ENCODE measurements at places on chromosomes 1 and 21. TPM values are rescaled to one million over a fixed set of nuclear protein-coding genes. Genes with fewer than 3 reads are reported as not detected.

- DNase-seq: no peak
Observed at GRCh38 chr1:64282351-64282750, 78.9 kb downstream of the UBE2U start.

DNA sequence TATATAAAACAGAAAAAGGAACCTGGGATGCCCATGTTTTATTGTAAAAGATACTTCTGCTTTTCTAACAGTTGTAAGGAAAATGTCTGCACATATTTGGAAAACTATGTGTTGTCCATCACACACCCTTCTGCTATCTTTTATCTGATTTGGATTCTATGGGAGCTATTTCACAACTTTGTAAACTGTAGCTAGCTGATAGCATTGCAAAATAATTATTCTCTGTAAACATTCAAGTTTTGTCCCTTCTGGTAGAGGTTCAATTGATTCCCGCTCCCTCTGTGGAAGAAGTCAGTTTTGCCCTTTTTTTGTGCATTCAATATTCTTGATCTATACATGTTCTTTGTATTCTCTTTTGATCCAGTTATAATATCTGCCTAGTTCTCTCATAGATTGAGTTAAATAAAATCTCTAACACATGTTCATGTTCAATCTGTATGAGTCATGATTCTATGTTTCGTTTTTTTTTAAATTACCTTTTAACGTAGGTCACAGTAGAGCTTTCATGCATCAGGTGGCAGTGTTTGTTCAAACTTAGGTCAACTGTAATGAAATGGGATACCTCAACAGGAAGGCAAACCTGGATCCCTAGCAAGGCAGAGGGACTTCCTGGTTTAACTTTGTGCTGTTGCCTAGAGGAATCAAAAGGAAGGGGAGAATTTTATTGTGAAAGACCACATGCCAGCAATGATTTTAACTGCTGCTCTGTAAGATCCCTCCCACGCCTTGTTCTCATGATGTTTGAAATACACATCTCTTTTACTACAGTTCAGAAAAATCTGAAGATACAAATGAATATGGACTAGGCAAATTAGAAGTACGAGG is 26.0 kb upstream of the BCL9 start:
- DNase-seq: no peak

GRCh38 chr1:230855886-230856285 is 12.4 kb downstream of the C1orf198 start:
- DNase-seq: no peak

- no peak for DNase-seq
Observed at GRCh38 chr1:220787069-220787619, 431 bp downstream of the MTARC1 start.

GRCh38 chr21:44090325-44090724 is 16.9 kb upstream of the PWP2 start:
- peak; percentile 65 for DNase-seq

GRCh38 chr1:64117492-64117891 is 85.9 kb upstream of the UBE2U start:
- no peak for DNase-seq

DNA sequence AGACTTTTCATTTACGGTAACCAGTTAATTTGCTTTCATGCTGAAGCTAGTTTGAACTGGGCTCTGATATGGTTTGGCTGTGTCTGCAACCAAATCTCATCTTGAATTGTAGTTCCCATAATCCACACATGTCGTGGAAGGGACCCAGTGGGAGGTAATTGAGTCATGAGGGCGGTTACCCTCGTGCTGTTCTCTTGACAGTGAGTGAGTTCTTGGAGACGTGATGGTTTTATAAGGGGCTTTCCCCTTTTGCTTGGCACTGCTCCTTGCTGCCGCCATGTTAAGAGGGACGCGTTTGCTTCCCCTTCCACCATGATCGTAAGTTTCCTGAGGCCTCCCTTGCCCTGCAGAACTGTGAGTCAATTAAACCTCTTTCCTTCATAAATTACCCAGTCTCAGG is 10.3 kb upstream of the FHAD1 start:
- no peak for DNase-seq

DNA sequence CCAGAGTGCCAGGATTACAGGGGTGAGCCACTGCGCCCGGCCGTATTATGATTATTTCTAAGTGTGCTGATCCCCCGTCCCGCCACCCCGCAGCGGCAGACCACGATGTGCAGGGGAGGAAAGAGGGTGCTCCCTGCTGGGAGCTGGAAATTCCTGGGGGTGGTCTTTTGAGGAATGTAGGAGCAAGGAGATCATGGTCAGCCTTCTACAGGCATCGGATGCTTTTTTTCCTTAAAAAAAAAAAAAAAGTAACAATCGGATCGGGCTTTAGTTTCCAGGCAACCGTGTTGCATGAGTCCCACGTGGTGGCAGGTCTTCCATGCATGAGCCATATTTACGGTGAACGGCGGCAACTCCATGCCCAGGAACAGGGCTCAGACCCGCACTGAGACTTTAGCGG is 74.2 kb upstream of the COX20 start:
- DNase-seq: no peak

DNA sequence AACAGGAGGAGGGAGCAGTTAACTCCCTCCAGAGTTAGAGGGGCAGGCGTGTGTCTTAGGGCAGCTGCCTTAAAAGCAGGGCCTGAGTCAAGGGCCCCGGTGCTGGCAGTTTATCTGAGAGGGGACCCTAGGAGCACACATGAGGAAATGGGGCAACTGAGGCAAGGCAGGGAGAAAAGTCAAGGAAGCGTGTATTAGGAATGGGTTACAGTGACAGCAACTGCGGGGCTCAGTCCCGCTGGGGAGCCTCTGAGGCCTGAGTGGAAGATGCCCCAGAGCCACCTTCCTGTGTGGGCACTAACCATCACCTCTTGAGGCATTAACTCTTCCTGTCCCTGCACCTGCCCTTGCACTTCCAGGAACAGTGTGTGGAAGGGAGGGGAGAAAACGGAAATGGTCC is 276.3 kb downstream of the MATN1 start:
- DNase-seq: no peak

- DNase-seq: peak; percentile 73
Observed at GRCh38 chr1:1199961-1200875, 6.2 kb downstream of the TNFRSF18 start.

GRCh38 chr1:55050283-55050682 is 10.9 kb downstream of the PCSK9 start:
- peak; percentile 79 for DNase-seq

GRCh38 chr1:38944547-38944946 is 2.9 kb upstream of the RHBDL2 start:
- no peak for DNase-seq

DNA sequence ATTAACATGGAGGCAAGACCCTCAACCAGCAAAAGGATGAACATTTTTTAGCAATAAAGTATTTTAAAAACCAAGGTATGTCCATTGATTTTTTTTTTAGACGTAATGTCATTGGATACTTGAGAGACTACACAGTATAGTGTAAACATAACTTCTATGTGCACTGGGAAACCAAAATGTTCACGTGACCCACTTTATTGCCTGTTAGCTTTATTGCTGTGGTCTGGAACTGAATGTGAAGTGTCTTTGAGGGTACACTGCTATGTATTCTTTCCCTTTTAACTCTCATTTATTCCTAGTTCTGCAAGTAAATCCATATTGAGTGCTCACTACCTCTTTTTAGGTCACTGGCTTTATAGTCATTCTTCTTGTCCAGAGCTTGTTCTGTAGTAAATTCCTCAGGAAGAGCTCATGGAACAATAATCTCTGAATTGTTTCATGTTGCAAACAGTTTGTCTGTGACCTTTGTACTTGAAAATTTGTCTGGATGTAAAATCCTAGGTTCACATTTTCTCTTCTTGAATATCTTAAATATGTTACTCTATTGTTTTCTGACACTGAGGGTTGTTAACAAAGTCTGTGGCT is 20.6 kb downstream of the ABCD3 start:
- no peak for DNase-seq

GRCh38 chr1:204498981-204499380 is 4.4 kb upstream of the PIK3C2B start:
- no peak for DNase-seq

GRCh38 chr1:98044071-98044697 is 123.3 kb upstream of the DPYD start:
- no peak for DNase-seq

DNA sequence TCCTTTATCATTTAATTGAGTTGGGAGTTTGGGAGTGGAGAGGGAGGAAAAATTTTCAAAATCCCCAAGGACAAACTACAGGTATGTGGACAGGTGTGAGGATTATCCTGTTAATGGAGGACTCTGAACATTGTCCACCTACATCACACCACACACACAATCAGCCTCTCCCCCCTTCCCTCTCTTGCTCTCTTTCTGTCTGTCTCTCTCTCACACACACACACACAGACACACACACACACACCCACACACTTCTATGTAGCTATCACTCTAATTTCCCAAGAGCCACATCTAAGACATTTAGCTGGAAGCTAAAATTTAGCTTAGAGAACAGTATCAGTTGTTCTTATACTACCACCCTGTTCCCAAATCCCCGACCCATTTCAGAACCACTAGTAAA is 1.5 kb downstream of the S100A8 start:
- no peak for DNase-seq

GRCh38 chr1:31815307-31815645 is 546 bp downstream of the SPOCD1 start:
- DNase-seq: no peak

DNA sequence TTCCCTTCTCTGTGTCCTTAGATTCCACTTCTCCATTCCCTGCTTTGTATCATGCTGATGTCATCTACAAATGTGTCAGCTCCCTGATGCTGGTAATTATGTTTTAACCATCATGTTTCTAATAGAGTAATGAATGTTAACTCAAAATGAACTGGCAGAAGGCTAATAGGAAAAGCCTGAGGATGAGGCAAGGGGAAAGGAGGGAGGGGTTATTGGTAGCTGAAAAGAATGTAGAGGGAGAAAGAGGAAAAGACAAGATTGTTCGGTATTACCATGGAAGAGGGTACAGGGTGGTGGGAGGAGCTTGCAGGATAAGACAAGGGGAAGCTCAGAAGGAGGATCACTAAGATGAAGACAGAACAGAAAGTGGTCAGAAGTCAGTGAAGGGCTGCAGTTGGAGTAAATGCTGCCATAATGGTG is 150.9 kb downstream of the ZC3H11B start:
- no peak for DNase-seq

- DNase-seq: no peak
Observed at GRCh38 chr1:121544500-121544899, 359.7 kb downstream of the SRGAP2C start.

DNA sequence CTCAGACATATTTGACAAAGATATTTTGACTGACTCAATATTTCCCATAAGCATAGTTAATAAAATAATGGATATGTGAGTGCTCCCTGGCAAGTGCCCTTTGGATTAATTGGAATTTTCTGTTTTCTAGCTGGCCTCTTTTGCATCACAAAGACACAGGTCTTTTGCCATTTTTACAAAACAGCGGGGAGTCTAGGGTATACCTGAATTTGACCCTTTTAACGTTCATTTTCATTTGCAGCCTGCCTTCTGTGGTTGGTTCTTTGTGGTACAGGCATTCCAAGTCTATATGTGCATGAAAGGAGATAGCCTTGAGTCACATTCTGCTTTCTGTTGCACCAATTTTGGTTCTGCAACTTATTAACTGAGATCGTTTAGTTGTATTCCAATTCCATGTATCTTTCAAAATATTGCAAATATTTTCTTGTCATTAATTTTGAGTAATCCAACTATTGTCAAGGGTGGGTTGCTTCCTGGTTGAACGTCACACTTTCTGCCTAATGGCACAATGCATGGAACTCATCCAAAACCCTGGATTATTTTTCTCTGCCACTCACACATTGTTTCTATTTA is 171.7 kb downstream of the CRB1 start:
- DNase-seq: no peak

- DNase-seq: no peak
Observed at GRCh38 chr1:65265651-65266351, 43.5 kb upstream of the DNAJC6 start.

DNA sequence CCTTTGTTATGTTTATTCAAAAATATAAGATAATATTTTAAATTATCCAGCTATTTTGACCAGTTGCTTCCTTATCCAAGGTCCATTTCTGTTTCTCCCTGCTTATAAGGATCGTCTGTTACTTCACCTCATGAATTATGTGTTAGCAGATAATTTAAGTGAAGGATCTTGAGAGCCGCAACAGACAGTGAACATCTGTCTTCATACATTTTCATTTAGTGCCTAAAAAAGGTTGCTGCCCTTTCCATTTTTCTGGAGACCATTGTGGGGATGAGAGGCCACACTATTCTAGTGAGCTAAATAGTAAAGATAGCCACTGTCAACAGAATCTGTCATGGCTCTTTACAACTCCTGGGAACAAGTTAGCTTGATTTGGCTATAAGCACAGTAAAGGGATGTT is 154.0 kb downstream of the CLEC20A start:
- DNase-seq: no peak

DNA sequence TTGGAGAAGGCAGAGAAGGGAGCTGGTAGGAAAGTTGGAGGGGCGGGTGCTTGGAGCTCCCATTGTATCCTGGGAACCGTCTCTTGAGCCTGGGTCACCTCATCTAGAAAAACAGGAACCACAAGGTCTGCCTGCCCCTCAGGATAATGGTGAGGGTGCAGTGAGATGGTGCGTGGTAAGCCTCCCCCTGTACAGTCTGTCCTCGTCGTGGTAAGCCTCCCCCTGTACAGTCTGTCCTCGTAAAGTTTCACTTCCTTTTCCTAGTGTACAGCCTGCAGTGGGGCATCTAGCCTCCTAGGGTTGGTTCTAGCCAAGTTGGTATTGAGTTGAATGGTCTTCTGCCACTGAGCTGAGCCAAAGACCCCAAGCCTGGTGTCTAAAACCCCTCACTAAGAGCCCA is 66.5 kb upstream of the IGSF21 start:
- DNase-seq: no peak

DNA sequence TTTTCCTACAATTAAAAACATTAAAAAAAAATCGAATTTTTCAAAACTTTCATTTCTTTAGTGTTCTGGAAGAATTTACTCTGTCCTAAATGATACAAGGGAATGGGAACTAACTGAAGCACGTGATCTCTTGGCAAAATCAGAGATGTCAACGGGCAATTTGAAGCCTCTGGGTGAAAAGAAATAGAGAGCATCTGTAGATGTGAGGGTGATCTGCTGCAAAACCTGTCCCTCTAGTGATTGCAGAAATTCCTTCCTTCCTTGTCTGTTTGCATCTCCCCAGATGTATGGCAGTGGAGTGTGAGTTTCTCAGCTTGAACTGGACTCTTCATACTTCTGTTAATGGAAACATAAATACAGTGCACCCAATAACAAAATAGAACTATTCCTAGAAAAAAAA is 100.5 kb upstream of the S1PR1 start:
- DNase-seq: no peak

GRCh38 chr1:192445241-192445640 is 128.4 kb downstream of the RGS21 start:
- DNase-seq: no peak

LIN28A gene
- not detected for total RNA-seq

ADGRL4 gene
- 4.9 TPM for total RNA-seq

SPATA46 gene
- total RNA-seq: not detected

NHLH1 gene
- total RNA-seq: 0.18 TPM

WNT9A gene
- total RNA-seq: 2.7 TPM

SELL gene
- not detected for total RNA-seq

EDN2 gene
- total RNA-seq: 0.38 TPM

ZNF593 gene
- 22.4 TPM for total RNA-seq

VWA5B1 gene
- total RNA-seq: not detected

NCSTN gene
- total RNA-seq: 112 TPM

LHX4 gene
- 0.53 TPM for total RNA-seq

KDF1 gene
- not detected for total RNA-seq

KLHDC9 gene
- 1.6 TPM for total RNA-seq

CCDC190 gene
- 1.5 TPM for total RNA-seq
